ENCODE measurements at places on chromosomes 1 and 21.
A peak's percentile ranks its signal among the peaks of the same experiment; 100 is the strongest.

- no peak for ATAC-seq
Observed at GRCh38 chr1:205576011-205576410, 55.8 kb downstream of the ELK4 start.

DNA sequence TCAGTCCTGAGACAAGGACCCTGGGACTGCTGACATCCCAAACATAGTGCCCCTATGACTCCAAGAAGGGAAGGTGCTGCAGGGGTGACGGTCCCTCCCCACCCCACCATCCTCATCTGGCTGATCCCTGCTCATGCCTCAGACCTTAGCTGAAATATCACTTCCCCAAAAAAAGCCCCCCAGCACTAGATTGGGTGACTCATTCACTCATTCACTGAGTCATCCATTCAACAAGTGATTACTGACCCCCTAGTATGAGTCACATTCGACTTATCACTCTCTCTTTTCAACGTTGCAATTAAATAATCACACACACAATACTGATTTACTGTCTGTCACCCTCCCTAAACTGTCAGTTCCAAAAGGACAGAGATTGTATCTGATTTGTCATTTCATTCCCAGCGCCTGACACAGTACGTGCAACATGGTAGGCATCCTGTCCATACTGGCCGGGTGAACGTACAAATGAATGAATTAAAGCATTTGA lies 48.6 kb downstream of the HIVEP3 start:
- peak; percentile 66 for ATAC-seq

GRCh38 chr1:248906753-248907661 lies 972 bp downstream of the PGBD2 start:
- peak; percentile 5 for ATAC-seq

- no peak for ATAC-seq
Observed at GRCh38 chr1:39791838-39792237, 3.2 kb upstream of the BMP8B start.

- ATAC-seq, result no peak
Observed at GRCh38 chr1:97123717-97124431, 402.3 kb downstream of the PTBP2 start.

- no peak for ATAC-seq
Observed at GRCh38 chr1:241782396-241782795, 65.6 kb upstream of the EXO1 start.

DNA sequence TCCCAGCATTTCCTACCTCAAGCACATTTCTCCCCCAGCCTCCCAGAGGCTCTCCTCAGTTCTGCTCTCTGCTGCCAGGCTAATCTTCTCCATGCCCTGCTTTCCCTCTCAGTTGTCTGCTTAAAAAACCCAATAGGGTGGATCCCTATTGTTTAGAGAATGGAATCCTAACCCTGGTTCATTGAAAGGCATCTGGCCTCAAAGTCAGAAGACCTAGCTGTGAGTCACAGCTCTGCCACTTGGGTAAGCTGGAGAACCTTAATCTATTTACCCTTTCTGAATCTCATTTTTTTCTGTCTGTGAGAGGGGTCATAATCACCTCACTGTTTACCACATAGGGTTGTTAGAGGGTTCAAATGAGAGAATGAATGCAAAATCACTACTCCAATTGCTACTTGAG lies 12.5 kb upstream of the MYOC start:
- ATAC-seq, result no peak

DNA sequence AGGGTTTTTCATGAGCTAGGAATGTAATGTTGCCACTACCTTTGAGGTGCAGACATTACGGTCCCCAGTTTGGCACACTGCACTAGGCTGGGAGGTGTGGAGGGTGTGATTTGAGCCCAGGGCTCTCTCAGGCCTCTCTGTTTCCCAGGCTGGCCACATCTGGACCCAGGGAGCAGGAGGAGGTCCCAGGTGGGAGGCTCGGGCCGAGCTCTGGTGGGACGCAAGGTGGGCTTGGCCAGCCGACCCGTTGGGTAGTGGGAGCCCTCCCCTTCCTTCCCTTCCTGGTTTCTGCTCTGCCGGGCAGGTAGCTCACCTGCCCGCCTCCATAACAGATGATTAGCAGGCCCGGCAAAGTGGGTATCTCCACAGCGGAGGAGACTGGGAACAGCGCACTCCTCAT lies 146.2 kb upstream of the TMEM51 start:
- no peak for ATAC-seq

DNA sequence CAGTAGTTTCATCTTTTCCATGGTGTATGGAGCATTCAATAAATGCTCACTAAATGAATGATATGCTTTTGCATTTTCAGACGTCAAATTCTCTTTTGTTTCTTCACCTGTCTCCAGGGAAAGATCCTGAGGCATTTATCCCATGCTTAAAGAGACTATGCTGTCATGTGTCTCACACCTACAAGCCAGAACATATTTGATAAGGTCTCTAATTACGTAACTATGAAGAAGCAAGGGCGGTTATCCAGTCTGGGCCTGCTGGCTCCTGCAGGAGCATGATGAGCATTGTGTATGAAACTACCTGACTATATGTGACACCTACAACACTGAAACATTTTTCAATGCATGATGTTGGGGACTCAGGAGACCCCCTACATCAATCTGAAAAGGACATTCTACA lies 51.8 kb downstream of the FBXO42 start:
- no peak for ATAC-seq

DNA sequence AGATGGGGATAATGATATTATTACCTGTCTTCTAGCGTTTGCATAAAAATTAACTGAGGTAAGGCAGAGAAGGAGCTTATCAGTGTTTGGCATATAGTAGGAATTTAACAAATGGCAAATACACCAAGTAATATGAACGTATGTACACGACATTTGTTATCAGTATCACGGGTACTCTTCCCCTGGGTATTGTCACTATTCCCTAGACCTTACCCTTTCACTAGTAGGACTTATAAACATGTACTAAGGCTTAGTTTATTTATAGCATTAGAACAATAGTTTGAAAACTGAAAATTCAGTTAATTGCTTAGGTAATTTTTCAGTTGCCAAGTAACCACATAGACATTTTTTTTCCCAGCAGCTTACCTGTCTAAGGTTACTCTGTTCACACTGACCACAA lies 187.0 kb downstream of the KCTD3 start:
- ATAC-seq, result no peak

DNA sequence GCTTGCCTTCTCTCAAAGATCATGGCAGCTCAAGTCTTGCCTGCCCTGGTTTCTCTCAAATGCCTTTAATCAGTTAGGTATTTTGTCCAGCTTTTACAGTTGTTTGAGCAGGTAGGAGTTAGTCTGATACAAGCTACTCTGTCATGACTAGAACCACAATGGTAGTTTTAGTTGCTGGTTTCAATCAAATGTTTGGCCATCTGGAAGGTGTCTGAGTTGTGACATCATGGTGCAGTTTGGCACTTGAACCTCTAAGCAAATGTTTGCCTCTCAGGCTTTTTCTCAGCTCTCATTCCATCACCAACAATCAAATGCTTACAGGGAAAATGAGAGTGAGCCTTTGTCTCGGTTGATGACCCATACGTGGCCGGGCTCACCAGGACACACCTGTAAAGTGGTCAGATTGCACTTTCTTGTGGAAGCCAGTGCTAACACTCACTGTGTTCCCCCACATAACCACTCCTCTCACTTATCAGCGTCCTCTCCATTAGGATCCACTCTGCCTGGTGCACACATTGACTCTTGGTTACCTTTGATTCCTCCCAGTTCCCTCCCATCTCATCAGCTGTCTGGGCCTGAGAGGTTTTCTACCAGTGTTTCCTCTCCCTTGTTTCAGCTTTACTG lies 67.5 kb downstream of the CCDC185 start:
- no peak for ATAC-seq

- no peak for ATAC-seq
Observed at GRCh38 chr1:175172503-175172902, 20.1 kb downstream of the KIAA0040 start.

- ATAC-seq, result no peak
Observed at GRCh38 chr1:30126848-30127247, 596.5 kb downstream of the MATN1 start.

DNA sequence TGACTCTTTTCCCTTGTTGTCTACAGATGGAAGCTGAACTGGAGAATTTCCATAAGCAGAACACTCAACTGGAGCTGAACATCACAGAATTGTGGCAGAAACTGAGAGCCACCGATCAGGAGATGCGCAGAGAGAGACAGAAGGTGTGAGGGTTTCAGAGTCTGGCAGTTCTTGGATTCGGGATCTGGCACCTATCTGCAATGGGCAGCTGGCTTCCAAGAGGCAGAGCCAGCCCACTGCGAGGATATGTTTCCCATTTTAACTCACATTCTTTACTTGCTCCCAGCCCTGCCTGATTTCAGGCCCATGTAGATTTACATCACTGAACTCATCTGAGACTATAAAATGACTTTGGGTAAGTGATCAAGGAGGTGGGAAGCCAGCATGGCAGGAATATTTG lies 37.3 kb upstream of the TMEM125 start:
- ATAC-seq, result no peak
